Fibroblast of lung (primary cell): ENCODE measurements at places on chromosomes 4 and X. TPM values are rescaled to one million over a fixed set of nuclear protein-coding genes. Genes with fewer than 3 reads are reported as not detected.

DNA sequence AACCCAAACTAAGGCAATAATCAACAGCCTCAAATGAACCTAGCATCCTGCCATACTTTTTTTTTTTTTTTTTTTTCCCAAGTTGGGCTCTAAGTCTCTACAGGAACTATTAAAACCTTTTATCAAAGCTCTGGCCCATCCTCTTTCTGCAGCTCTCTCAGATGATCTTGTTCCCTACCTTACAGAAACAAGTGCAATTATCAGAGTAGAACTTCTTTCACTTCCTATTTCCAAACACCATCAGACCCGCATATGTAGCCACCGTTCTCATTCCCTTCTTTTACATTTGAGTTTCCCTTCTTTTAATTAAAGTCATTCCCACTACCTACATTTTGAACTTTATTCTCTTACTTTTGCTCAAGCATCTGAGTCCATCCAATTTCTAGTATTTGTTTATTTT lies 690.6 kb downstream of the DMD start:
- no peak for DNase-seq

GRCh38 chrX:29242856-29243255 lies 655.6 kb downstream of the IL1RAPL1 start:
- no peak for DNase-seq

DNA sequence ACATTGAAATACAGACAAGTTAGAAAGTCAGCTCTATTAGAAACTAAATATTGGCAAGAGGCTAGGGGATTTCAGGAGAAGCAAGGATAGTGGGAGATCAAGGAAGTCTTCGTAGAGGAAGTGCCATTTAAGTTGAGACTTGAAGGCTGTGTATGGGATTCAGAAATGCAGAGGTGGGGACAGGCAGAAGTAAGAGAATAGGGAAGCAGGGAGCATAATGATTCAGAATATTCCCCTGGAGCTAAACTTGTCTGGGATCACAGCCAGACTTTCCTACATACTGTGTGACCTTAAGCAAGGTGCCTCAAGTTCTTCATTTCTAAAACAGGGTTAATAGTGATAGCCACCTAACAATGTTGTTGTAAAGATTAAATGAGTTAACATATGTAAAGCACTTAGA lies 108.8 kb downstream of the DDIT4L start:
- no peak for DNase-seq

DNA sequence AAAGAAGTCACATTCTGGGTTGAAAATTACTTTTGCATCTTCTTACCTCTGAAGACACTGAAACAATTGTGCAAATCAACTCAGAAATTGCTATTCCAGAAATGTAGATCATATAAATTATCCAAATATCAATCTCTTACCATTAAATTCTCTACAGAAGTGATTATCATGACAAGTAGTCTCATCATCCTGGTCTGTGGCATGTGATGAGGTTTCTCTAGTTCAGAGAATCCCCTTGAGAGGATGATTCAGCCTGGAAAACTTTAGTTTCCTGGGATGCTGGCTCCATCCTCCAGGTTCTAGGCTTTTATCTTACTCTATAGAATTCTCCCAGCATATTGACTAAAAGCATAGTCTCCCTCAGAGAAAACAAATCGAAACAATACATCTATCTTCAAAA lies 76.2 kb upstream of the S100G start:
- DNase-seq, result peak; percentile 62

Gene GABRA4
- not detected in 2 replicates for total RNA-seq

GRCh38 chr4:184471881-184472613 lies 2.3 kb downstream of the IRF2 start:
- peak; percentile 40 for DNase-seq

Gene LONRF3
- 0.33 and 0.51 TPM in 2 replicates for total RNA-seq

GRCh38 chr4:180993244-180993836 lies 1249.9 kb upstream of the TENM3 start:
- no peak for DNase-seq

DNA sequence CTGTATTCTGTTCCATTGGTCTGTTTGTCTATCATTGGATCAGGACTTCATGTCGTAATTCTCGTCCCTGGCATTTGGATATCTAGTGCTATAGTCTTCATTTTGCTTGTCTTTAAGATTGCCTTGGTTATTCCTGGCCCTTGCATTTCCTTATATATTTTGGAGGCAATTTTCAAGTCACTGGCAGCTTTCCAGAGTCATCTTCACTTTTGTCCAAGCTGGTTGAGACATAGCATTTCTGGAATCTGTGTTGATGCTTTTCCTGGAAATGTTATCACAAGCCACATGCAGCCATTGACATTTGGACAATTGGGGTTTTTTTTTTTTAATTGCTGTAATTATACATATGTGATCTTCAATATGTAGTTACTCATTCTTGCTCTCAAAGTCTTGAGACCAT lies 45.2 kb upstream of the HGFAC start:
- no peak for DNase-seq

Gene ETFDH
- total RNA-seq, result 35.7 and 38.6 TPM in 2 replicates

GRCh38 chrX:71181558-71181909 lies 36.9 kb downstream of the NLGN3 start:
- DNase-seq, result no peak

DNA sequence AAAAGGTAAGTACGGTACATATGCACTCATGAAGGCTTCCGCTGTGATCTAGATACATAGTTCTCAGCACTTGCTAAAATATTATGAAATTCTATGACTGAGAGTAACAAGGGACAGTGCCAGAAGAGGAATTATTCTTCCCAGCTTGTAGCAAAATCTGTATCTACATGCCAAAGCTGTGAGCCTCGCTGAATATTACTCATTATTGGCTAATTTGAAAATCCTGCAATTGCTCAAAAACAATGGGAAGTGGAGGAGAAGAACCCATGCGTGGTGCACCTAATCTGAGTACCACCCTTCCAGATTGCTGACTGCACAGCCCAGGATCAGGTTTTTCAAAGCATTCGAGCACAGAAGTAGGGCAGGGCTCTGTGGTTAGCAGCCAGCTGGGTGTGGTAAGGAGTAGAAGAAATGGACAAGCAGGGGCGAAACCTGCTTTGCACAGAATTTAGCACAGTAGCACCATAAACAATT lies 17.4 kb upstream of the PDCL2 start:
- peak; percentile 3 for DNase-seq

- no peak for DNase-seq
Observed at GRCh38 chr4:5141802-5142201, 90.5 kb downstream of the STK32B start.

Gene MAGEA2
- not detected in 2 replicates for total RNA-seq

Gene AMBN
- total RNA-seq, result not detected in 2 replicates

GRCh38 chrX:82541822-82542221 lies 966.3 kb upstream of the POU3F4 start:
- DNase-seq, result no peak

- no peak for DNase-seq
Observed at GRCh38 chr4:139239127-139239772, 40.8 kb downstream of the MGARP start.

Gene TMSB15B
- total RNA-seq, result 1.5 and 3.1 TPM in 2 replicates

GRCh38 chr4:102799816-102800215 lies 27.5 kb downstream of the UBE2D3 start:
- no peak for DNase-seq

- DNase-seq, result no peak
Observed at GRCh38 chrX:78532363-78532762, 126.8 kb downstream of the RTL3 start.

DNA sequence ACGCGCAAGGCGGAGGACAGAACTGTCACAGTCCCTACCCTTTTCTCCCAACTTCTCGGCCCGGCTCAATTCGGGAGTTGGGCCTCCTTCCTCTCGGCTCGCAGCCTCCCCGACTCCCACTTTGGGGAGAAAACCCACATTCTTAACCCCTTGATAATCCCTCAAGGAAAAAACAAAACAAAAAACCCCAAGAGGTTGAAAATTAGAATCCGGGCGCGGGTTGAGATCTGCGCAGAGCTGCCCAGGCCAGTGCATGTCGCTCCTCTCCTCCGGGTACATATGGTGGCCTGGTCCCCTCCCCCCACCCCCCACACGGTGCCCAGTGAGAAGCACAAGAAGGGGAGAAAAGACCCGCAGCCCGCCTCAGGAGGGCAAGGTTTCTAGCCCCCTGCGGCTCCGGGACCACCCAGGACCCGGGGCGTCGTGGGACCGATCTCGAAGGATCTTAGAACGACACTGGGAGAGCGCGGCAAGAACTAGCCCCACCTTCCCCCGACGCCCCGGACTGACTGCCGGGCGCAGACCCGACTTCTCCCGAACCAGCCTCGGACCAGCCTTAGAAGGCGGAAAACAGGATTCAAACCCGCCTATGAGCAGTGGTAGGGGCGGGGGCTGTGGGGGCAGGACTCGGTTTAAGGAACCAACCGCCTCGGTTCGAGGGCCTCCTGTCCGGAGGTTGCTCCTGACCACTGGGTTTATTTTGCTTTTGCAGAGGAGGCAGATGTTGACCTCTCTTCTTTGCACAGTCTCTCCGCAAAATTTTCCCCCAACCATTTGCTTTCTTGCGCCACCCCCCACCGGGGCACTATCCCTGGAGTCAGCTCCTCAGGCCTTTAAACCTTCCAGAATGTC lies 2.5 kb upstream of the PDGFRA start:
- DNase-seq, result peak; percentile 75

DNA sequence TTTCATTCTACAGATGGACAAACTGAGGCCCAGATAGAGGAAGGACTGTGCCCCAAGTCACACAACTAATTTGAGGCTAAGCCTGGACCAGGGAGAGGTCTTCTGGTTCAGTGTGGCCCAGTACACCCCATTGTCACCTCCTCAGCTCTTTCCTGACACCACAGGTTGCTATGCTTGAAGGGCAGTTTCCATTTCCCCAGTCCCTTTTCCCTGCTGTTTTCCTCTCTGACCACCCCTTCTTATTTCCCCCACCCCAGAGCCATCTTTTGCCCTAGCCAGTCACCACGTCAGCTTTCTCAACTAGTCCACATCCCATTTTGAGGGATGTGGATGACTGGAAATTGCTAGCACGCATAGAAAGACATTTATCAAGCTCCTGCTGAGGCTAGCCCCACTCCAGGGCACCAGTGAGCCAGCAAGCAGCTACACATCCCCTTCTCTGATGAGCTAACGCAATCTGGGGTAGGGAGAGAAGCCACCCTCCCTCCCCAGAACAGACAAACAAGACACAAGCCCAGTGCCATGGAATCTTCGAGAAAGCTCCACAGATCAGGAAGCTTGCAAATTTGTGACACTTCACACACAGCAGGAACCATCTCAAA lies 1.3 kb downstream of the GABRE start:
- peak; percentile 32 for DNase-seq

Gene IL9R
- total RNA-seq, result not detected in 2 replicates

Gene NEIL3
- total RNA-seq, result 2.3 and 4.5 TPM in 2 replicates

DNA sequence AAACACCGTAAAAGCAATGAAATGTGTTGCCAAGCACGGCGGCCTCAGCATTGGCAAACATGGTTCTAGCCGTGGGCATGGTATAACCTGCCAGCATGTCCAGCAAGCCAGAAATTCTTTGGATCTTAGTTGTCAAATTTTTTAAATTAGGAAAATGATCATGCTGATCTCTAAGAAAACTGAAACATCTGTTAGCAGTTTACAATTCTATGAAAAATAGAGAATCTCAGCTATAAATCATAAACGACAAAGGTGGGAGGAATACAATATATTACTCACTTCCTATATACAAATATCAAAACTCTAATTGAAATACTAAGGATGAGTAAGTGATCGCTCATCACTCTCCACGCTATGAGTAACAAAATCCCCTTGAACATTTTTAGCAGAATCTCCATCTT lies 130.3 kb downstream of the ADGRA3 start:
- peak; percentile 70 for DNase-seq

- no peak for DNase-seq
Observed at GRCh38 chrX:119605464-119606279, 552 bp downstream of the NKRF start.

- DNase-seq, result no peak
Observed at GRCh38 chr4:66052426-66052825, 382.1 kb upstream of the EPHA5 start.
